ENCODE measurements at places on chromosomes 11 and 22. TPM values are rescaled to one million over a fixed set of nuclear protein-coding genes. Genes with fewer than 3 reads are reported as not detected.

The OR52N4 gene
- polyA plus RNA-seq, result not detected

The PIWIL4 gene
- polyA plus RNA-seq, result 0.88 TPM

The ZBED4 gene
- 4.9 TPM for polyA plus RNA-seq

The PANX3 gene
- not detected for polyA plus RNA-seq

The GLB1L3 gene
- 0.08 TPM for polyA plus RNA-seq

The TESMIN gene
- 3.0 TPM for polyA plus RNA-seq

The APLNR gene
- polyA plus RNA-seq, result 0.54 TPM

The OR51I2 gene
- polyA plus RNA-seq, result not detected

The POU2AF1 gene
- polyA plus RNA-seq, result 0.55 TPM

The MS4A4A gene
- 1.7 TPM for polyA plus RNA-seq

The ANGPTL5 gene
- polyA plus RNA-seq, result 0.04 TPM

The NLRP14 gene
- 0.01 TPM for polyA plus RNA-seq

The UBQLNL gene
- 0.15 TPM for polyA plus RNA-seq

The AIFM3 gene
- polyA plus RNA-seq, result 1.1 TPM

The KCNQ1OT1 gene
- 0.04 TPM for polyA plus RNA-seq

The GAL3ST3 gene
- polyA plus RNA-seq, result 0.01 TPM

The SAA4 gene
- polyA plus RNA-seq, result not detected

The OR4D5 gene
- polyA plus RNA-seq, result not detected

The CDKN1C gene
- 27.5 TPM for polyA plus RNA-seq

The DGAT2 gene
- 13.4 TPM for polyA plus RNA-seq

The OR52E8 gene
- polyA plus RNA-seq, result not detected

The MYOD1 gene
- not detected for polyA plus RNA-seq

The KREMEN1 gene
- 29.1 TPM for polyA plus RNA-seq

The KRTAP5-8 gene
- 0.31 TPM for polyA plus RNA-seq

The RBMXL2 gene
- polyA plus RNA-seq, result not detected

The CRYBB1 gene
- polyA plus RNA-seq, result 0.04 TPM

The MPZL2 gene
- 185 TPM for polyA plus RNA-seq

The RPLP2 gene
- polyA plus RNA-seq, result 1,061 TPM

The CALCA gene
- not detected for polyA plus RNA-seq

The SPTBN2 gene
- polyA plus RNA-seq, result 63.4 TPM

The USP2 gene
- 4.9 TPM for polyA plus RNA-seq

Measured in esophagus (tissue), 2 donors.